ENCODE measurements at places on chromosomes 3 and 15.

DNA sequence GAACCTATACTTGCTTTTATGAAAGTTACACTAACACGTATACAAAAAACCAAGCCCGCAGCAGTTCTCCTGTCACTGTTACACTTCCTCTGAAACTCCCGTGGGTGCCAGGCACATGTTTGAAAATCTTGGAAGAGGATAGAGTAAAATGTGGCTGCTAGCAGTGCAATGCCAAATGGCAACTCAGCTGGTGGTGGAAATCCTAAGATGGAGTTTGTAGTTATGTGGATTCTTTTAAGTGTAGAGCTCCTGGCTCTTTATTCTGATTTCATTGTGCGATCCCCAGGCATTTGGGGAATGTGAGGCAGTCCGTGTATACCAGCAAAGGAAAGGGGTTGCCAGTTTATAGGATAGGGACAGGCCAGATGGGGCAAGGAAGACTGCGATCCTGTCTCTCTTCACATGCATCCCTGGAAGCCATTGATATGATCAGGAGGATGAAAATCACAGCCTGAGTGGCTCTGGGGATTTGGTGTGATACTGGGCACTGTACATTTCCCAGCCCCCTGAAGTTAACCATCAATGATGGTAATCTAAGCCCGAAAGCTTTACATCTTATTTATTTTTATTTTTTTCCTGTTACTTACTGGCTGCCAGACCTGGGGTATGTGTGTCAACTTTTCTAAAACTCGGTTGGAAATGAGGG lies 1.1 kb downstream of the STAC start:
- no peak overlapping the region for H3K4me3 ChIP-seq
- no peak overlapping the region for H3K27ac ChIP-seq
- peaks cover 13% of the 10 kb centered on the region for H3K27me3 ChIP-seq
- H3K4me1 ChIP-seq: no peaks in the 10 kb centered on the region
- H3K36me3 ChIP-seq: no peaks in the 10 kb centered on the region

DNA sequence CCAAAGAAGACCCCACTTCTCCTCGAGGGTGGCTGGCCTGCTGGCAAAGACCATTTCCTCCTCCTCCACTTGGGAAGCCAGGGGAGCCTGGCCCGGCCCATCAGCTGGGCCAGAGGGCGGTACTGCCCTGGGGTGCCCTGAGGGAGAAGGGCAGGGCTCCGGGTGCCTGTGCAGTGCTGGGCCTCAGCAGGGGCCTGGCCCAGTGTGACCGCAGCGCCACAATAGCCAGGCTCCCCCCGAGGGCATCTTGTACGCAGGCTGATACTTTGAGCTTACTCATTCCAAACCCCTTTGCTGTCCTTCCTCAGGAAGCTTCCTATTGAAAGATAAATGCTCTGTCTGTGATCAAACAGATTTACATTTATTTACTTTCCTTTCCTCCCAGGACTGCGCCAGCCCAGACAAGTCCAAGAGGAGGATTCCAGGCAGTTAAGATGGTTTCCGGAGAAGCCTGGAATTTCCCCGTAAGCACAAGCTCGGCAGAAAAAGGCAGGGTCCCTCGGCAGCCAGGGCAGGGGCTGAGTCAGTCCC lies 240.1 kb downstream of the XXYLT1 start:
- no peak for DNase-seq
- no peaks in the 10 kb centered on the region for H3K4me1 ChIP-seq
- peaks cover 7% of the 10 kb centered on the region for H3K27me3 ChIP-seq
- no peaks in the 10 kb centered on the region for H3K36me3 ChIP-seq
- no peak overlapping the region for H3K27ac ChIP-seq

DNA sequence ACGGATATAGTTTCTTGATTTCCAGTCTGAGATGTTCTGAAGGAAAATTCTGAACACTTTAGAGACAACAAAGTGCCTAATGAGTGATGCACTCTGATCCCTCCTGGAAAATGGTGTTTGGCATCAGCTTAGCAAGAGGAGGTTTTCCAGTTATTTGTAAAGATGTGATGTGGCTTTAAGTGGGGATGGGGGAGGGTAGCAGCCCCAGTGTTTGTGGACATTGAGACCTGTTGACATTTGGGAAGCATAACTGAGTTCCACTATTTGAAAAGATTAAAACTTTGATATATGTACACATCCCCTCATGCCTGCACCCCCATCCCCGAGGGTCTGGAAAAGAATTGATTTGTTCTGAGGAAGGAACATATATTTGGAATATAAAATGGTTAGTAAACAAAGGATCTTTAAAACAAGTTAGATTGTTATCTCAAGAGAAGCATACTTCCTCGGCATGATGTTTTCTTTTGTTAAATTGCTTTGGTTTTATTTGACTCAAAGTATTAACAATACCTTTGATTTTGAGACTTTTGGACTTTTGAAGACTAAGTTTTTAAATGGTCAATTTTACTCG lies 6.5 kb downstream of the IGF1R start:
- H3K4me1 ChIP-seq: peaks cover 44% of the 10 kb centered on the region
- H3K36me3 ChIP-seq: no peaks in the 10 kb centered on the region
- DNase-seq: no peak
- H3K27me3 ChIP-seq: peaks cover 17% of the 10 kb centered on the region

DNA sequence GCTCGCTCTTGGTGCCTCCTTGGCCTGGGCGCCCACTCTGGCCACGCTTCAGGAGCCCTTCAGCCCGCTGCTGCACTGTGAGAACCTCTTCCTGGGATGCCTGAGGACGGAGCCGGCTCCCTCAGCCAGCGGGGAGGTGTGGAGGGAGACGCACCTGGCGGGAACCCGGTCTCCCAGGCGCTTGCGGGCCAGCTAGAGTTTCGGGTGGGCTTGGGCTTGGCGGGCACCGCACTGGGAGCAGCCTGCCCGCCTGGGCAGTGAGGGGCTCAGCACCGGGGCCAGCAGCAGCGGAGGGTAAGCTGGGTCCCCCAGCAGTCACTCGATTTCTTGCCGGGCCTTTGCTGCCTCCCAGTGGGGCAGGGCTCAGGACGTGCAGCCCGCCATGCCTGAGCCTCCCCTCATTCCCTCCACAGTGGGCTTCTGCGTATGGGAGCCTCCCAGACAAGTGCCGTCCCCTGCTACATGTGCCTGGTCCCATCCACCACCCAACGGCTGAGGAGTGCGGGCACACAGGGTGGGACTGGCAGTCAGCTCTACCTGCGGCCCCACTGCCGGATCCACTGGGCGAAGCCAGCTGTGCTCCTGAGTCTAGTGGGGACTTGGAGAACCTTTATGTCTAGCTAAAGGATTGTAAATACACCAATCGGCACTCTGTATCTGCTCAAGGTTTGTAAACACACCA lies 708.7 kb downstream of the VGLL3 start:
- H3K36me3 ChIP-seq: no peaks in the 10 kb centered on the region
- no peak overlapping the region for H3K4me3 ChIP-seq
- no peaks in the 10 kb centered on the region for H3K4me1 ChIP-seq
- no peak overlapping the region for H3K27ac ChIP-seq
- no peaks in the 10 kb centered on the region for H3K27me3 ChIP-seq
- DNase-seq: no peak

DNA sequence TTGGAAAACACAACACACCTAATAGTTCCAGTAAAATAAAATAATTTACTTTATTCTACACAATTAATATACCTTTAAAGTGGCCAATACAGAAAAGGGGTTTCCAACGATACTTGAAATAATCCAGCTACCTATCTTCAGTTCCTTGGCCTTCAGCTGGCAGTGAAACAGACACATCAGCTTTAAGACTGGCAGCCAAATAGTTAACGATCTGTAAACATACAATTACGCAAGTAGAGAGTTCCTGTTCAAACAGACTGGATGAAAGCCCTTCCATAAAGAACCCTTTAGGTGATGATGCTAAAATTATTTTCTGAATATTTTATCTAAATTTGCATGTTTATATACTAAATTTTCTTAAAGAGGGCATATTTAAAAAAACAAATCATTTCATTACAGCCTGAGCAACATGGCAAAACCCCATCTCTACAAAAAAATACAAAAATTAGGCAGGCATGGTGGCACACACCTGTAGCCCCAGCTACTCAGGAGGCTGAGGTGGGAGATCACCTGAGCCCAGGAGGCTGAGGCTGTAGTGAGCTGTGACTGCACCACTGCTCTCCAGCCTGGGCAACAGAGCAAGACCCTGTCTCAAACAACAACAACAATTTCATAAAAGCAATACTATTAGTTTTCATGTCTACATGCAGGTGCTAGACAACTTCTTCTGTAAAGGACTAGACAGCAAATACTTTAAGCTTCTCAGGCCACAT lies 12.9 kb downstream of the DYNC1LI1 start:
- H3K27ac ChIP-seq: no peak overlapping the region
- no peaks in the 10 kb centered on the region for H3K27me3 ChIP-seq
- no peaks in the 10 kb centered on the region for H3K36me3 ChIP-seq
- no peak overlapping the region for H3K4me3 ChIP-seq

DNA sequence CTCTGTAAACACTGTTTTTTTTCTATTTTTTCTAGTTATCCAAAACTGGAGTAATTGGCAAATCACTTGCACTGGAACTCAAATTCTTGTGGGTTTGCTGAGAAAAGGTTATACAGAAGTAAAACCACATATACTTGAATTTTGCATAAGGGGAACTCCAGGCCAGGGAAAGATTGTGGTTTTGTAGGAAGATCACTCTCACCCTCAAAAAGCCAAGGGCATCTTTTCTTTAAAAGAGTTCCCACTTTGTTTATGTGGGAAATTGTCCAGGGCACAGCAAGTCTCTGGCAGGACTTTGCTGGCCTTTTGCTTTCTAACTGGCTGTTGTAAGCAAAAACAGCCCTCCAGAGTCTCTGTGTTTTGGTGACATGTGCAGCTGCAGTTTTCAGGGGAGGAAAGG lies 340.3 kb upstream of the RBMS3 start:
- no peak overlapping the region for H3K4me3 ChIP-seq
- no peaks in the 10 kb centered on the region for H3K27me3 ChIP-seq
- no peak overlapping the region for H3K27ac ChIP-seq
- DNase-seq: no peak
- H3K36me3 ChIP-seq: no peaks in the 10 kb centered on the region

DNA sequence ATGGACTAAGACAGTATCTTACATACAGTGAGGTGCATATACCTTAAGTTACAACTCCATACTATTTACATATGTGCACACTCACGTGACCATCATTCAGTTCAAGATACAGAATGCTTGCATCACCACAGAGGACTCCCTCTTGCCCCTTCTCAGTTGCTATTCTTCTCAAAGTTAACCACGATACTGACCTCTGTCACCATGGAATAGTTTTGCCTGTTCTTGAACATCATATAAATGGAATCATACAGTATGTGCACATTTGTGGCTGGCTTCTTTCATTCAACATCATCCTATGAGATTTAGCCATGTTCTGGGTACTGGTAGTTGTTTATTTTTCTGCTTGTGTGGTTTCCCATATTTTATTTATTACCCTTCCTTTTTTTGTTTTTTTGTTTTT lies 10.4 kb upstream of the ZSCAN2 start:
- DNase-seq: no peak
- peaks cover 16% of the 10 kb centered on the region for H3K4me1 ChIP-seq
- no peak overlapping the region for H3K27ac ChIP-seq
- H3K4me3 ChIP-seq: no peak overlapping the region
- H3K27me3 ChIP-seq: no peaks in the 10 kb centered on the region

DNA sequence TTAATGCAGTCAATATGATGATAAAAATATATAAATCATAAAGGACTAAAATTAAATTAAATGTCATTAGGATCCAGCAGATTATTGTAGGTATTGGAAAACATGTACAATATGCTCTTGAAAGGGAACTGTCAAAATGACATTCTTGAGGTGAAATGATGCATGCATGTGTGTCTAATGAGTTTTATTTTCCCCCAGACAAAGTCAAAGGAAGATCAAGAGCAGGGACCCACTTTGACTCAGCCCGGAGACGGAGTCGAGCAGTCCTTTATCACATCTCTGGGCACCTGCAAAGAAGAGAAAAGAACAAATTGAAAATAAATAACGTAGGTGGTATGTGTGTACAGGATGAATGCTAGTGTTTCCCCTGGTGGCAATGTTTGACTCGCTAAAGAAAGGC lies 194.1 kb downstream of the KCNH8 start:
- no peaks in the 10 kb centered on the region for H3K36me3 ChIP-seq
- no peak for DNase-seq
- H3K4me1 ChIP-seq: no peaks in the 10 kb centered on the region
- H3K27me3 ChIP-seq: no peaks in the 10 kb centered on the region
- H3K4me3 ChIP-seq: no peak overlapping the region

DNA sequence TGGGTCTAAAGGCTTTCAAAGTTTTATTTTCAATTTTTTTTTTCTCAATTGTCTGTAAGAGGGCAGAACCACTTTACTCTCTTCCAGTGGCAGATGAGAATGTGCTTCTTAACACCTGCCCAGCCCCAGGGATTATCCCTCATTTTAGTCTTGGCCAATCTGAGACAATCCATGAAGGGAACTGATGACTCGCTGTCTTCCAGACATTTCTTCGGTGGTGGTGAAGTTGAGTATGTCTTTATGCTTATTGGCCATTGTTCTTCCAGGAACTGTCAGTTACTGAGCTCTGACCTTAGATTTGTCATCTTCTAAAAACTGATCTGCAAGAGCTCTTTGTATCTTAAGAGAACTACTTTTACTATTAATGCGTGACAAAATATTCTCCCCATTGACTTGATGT lies 139.5 kb downstream of the TJP1 start:
- no peaks in the 10 kb centered on the region for H3K4me1 ChIP-seq
- H3K27me3 ChIP-seq: no peaks in the 10 kb centered on the region
- H3K4me3 ChIP-seq: no peak overlapping the region
- H3K27ac ChIP-seq: no peak overlapping the region

- H3K4me1 ChIP-seq: no peaks in the 10 kb centered on the region
- DNase-seq: no peak
- H3K4me3 ChIP-seq: no peak overlapping the region
- no peak overlapping the region for H3K27ac ChIP-seq
- H3K27me3 ChIP-seq: no peaks in the 10 kb centered on the region
Observed at GRCh38 chr3:124882816-124883747, 4.1 kb downstream of the ITGB5 start.

Measured in DND-41 (cell line).